ENCODE measurements at places on chromosomes 16 and 17.
A peak's percentile ranks its signal among the peaks of the same experiment; 100 is the strongest.

DNA sequence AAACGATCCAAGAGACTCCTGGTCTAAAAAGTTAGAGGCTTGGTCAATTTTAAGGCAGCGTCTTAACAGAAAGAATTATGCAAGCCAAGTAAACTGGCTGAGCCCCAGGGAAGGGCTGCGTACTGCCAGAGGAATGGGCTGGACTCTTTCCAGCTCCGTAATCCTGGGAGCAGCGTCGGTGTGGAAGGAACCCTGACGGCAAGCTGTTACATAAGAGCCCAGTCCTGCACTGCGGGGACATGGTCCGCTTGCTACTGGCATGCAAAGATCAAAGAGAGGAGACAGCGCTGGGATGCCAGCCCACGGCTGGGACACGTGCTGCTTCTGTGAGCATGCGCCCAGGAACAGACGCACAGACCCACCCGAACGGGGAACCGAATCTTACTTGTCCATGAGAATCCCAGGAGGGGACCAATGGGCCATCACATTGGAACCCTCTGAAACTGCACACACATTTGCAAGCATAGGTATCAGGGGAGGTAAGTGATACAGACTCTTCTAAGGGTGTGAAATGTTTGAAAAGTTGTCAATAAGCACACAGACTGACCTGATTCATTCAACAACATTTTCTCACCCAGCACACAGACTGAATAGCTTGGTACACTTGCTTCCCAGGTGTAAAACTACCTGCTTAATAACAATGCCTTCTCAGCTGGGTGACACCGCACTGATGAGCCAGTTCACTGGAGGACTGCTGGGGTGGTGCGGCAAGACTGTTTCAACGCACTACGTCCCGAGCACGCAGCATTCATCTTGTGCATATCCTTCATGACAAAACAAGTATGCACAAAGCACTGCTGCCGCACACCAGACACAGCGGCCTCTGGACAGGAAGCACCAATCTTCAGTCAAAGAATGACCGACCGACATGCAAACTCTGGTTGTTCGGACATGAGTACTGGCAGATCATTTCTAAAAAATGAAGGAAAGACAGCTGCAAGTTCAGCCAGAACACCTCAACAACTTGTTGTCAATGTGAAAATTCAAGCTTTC, 94.9 kb downstream of the ANKRD11 start:
- no peak for DNase-seq

DNA sequence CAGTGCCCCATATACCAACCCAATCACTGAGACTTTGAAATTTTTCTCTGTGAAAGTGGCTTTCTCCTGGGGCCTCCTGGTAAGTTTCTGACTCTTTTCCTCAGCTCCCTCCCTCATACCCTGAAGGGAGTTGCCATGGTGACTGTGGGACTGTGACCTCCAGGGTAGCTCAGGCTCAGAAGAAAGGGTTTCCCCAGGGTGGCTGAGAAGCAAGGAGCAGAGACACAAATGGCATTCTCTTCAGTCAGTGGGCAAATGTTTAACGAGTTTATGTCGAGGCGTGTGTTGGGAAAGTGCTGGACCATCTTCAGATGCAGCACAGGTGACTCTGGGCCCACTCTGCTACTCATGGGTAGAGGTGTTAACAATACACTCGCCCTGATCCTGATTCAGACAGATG, 46.8 kb downstream of the MRPS23 start:
- DNase-seq: no peak

- DNase-seq: no peak
Observed at GRCh38 chr16:85561248-85562092, 51.7 kb upstream of the GSE1 start.

DNA sequence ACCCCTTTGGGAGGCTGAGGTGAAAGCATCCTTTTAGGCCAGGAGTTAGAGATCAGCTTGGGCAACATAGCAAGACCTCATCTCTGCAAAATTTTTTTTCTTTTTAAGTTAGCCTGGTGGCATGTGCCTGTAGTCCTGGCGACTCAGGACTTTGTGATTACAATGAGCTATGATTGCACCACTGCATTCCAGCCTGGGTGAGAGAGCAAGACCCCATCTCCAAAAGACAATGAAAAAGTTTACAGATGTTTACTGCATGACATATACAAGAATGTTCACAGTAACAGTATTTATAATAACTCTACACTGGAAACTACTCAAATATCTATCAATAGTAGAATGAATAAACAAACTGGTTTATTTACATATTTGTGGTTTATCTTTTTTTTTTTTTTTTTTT, 33.1 kb upstream of the CCL22 start:
- DNase-seq: no peak

DNA sequence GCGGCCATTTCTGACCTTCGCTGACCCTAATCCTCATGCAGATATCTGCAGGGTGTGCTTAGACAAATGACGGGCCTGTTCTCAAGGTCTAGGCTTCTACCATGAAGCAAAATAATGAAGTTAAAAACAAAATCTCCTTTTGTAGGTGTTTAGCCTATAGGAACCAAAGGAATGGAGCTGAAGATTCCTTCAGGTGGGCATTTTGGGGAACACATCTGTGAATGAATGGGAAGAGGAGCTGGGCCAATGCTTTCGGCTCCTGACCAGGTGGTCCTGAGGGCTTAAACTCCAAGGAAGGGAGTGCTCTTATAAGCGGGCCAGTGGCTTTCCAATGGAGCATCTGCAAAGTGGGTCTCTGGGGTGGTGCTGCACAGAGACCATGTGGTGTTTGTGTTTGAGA, 14.1 kb upstream of the IL34 start:
- DNase-seq: no peak

GRCh38 chr17:29723278-29724047, 100.8 kb upstream of the CORO6 start:
- no peak for DNase-seq

DNA sequence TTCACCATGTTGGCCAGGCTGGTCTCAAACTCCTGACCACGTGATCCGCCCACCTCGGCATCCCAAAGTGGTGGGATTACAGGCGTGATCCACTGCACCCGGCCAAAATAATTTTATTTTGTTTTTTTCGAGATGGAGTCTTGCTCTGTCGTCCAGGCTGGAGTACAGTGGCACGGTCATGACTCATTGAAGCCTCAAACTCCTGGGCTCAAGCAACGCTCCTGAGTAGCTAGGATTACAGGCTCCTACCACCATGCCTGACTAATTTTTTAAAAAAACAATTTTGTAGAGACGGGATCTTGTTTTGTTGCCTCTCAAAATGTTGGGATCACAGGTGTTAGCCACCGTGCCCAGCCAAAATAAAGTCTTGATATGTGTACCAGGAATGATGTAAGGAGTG, 2.4 kb upstream of the TTLL6 start:
- no peak for DNase-seq

DNA sequence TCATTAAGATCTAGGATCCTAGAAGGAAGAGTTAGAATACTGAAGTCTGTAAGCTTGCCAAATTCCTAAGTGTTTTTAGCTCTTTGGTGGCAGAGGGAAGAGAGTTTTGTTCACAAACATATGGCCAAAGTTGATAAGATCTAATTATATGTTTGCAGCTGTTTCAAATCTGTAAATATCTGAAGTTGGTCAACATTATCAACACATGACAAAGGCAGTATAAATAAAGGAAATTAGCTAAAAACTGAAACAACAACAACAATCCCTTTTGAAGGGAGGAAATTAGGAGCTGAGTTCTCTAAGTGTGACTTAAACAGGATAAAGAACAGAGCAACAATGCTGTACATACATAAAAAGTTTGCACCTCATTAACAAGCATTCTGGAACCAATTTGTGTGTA, 208.7 kb downstream of the KCNJ2 start:
- no peak for DNase-seq

DNA sequence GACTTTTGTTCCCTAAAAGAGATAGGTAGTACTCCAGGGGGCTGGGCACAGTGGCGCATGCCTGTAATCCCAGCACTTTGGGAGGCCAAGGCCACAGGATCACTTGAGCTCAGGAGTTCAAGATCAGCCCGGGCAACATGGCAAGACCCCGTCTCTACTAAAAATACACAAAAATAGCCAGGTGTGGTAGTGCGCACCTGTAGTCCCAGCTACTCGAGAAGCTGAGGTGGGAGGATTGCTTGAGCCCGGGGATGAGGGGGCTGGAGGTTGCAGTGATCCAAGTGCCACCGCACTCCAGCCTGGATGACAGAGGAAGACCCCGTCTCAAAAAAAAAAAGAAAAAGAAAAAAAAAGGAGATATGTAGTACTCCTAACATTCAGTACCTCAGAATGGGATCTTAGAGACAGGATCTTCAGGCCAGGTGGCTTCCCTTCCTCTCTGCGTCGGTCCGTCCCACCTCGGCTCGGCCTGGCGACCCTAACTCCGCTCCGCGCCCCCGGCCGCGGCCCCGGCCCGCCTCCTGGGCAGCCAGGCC, 89.6 kb downstream of the CDC27 start:
- DNase-seq: no peak

GRCh38 chr16:21628121-21628726, 24.2 kb downstream of the IGSF6 start:
- DNase-seq: no peak

GRCh38 chr17:17724307-17725010, 43.2 kb downstream of the RAI1 start:
- DNase-seq: peak; percentile 80

DNA sequence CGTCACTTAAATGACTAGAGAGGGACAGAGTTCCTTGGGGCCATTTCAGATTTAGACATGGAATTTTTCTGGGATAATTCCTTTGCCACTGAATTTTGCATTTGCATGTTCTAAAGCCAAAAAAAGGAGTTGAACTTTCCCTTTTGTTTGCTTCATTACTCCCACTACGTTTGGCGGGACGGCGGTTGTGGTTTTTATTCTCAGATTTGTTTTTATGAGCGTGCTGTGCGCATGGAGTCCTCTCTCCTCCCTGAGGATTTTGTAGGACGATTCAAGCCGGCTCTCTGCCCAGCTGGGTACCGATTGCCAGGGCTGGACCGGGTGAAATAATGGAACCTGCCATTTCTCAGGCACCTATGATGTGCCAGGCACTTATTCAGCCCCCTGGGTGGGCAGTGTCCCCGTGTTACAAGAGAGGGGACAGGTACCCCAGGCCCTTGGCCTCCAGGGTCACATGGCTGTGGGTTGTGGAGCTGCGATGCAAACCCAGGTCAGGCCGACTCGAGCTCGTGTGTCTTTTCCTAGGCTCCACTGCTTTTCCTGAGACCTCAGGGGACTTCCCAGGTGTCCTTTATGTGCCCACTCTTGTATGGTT, 18.8 kb downstream of the CMIP start:
- no peak for DNase-seq

DNA sequence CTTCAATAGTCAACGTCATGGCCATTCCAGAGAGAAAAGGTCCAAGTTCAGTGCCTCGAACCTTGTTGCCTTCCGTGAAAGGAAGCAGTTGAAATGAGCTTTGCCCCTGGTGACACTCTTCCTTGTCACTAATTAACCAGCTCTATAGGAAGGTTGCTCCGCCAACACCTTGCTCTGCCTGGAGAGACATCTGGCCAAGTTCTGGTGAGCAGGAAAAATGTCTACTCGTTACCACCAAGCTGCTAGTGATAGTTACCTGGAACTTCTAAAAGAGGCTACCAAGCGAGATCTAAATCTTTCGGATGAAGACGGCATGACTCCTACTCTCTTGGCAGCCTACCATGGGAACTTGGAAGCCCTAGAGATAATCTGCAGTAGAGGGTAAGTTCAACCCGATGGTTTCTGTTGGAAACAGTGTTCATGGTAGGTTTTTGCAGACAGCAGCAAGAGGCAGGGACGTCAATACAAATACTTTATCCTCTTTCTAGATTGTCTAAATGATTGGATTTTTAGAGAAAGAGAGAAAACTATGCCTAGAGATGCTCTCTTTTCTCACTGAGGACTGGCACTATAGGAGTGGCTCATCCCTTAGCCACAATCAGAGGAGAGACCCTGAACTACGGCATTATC, at the start of gene ANKS4B:
TSS of gene ANKS4B (plus strand) at position 179 of the 630 bp plus-strand sequence. CDS start at position 218, 39 bp downstream.
- no peak for DNase-seq

GRCh38 chr16:5349670-5350517, 252.3 kb upstream of the EEF2KMT start:
- no peak for DNase-seq

DNA sequence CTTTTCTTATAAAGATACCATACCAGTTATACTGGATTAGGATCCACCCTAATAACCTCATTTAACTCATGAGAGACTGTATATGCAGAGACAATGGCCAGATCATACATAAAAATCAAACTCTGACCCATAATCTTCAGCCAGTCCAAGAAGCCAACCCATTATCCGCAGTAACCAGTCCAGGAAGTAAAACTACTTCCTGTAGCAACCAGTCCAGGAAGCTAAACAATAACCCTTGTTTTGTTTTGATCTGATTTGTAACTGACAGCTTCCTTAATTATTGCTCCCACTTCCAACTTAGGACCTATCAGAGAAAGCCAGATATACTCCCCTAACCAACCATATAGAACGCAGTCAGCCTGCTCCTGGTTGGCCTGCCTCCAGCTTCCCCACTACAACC, 19.2 kb upstream of the SSTR2 start:
- DNase-seq: no peak

DNA sequence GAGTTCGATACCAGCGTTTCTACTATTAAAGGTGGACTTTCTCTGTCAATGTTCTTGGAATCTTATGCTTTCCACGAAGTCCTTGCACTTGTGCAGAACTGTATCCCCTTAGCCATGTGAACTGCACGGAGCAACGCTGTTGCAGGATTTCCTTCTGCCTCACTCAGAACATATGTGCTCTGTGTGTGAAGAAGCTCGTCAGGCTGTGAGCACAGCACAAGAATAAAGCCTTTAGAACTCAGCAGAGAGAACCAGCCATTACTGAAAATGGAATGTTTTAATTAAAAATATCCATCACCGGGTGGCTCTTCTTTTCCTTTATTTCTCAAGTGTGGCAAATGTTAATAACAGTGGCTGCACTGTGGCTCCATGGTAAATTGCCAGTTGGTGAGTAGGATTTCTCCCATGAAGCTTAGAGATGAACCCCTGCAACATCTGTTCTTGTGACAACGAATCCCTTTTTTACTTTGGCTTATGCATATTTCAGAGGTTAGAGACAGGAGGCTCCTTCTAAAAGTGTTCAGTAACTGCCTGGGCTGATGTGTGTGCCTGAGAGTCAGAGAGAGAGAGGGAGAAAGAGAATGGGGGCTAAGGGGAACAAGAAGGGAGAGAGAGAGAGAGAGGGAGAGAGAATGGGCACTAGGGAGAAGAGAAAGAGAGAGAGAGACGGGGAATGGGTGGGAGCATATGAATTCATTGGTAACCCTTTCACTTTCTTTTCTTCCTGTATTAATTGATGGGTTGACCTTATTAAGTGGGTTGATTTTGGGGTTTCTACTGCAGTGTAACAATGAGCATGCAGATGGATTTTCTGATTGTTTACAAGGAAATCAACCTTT, 50.0 kb downstream of the RPTOR start:
- no peak for DNase-seq
